ENCODE measurements at places on chromosomes 5 and 9.

DNA sequence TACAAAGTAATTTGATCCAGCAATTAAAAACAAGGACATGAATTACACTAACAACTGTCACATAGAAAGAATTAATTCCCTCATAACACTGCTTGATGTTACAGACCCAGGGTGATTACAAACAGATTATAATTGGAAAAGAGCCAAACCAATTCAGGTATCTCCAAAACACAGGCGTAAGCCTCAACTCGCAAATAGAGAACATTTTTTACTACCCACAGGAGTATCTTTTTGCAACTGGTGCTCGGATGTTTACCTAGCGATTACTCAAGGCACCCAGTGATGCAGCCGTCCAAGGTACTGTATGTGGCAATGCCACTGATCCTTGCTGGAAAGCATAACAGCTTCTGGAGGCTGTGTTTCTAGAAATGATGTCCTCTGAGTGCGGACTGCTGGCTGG is 386.1 kb upstream of the KIF2A start:
- no peak for DNase-seq

GRCh38 chr9:113579283-113580040 is 115.9 kb downstream of the RGS3 start:
- peak; percentile 88 for DNase-seq

- DNase-seq: no peak
These were observed 172.8 kb downstream of the COL23A1 start for GRCh38 chr5:178417391-178417811.

DNA sequence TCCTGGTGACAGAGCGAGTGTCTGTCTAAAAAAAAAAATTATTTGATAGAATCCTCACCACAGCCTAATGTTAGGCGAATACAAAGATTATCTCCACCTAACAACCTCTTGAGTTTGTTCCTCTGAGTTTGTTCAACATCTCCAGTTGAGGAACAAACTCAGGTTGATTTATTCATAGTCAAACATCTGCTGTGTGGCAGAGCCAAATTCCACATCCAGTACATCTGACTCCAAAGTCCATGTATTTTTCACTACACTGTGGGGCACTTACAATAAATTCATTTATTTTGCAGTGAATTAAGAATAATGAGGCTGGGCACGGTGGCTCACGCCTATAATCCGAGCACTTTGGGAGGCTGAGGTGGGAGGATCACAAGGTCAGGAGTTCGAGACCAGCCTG is 53.3 kb downstream of the KIF24 start:
- no peak for DNase-seq

DNA sequence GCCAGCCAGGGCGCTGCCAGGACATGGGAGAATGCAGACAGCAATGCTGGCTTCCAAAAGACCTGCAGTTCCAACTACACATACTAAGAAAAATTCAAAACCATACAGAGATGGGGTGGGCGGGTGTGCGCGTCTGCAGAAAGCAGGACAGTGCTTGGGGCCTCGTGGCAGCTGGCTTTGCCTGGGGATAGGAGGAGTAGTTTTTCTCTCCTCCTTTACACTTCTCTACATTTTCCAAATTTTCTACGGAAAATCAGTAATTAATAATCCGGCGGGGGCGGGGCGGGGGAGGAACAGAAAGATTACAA is 43.6 kb upstream of the SARDH start:
- no peak for DNase-seq

DNA sequence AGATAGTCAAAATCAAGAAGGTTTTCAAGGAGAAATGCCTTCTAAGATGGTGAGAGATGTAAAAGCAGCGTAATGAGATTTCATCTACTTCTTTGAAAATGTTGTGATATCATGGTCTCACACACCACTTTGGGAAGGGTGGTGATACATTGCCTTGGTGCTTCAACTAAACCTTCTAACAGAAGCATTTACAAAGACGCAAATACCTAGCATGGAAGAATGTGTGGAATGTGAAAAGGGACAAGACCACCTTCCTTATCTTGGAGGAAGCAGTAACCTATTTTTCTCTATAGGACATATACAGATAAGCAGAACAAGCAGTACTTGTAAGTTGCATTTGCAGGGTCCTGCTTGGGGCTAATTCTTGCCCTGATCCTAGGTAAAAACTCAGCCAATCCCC is 38.8 kb downstream of the PCA3 start:
- DNase-seq: no peak

GRCh38 chr5:14396737-14397136 is 184.9 kb upstream of the OTULINL start:
- DNase-seq: no peak

Data from Kasumi-1 (cell line).